Naive thymus-derived CD4-positive, alpha-beta T cell (primary cell): ENCODE measurements at places on chromosomes 2 and 18.
A peak's percentile ranks its signal among the peaks of the same experiment; 100 is the strongest.

DNA sequence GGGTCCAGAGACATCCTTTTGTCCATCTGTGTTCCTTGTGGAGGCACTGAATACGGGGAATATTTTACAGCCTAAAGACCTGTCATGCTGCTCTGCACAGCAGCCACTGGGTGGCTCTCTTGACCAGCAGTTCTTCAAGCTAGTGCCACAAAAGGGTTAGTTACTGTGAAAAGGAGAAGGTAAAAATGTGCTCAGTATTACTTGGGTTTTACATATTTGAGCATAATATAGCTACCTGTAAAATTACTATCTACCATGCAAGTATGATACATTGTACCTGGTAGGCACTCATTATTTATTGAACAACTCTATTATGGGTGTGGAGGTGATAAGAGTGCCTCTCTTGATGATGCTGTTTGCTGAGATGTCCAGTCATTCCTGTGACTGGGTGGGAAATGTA is 23.6 kb downstream of the FZD5 start:
- DNase-seq, result no peak
- no peak overlapping the region for H3K27ac ChIP-seq
- H3K36me3 ChIP-seq, result no peaks in the 10 kb centered on the region
- no peak overlapping the region for H3K4me3 ChIP-seq
- no peaks in the 10 kb centered on the region for H3K4me1 ChIP-seq
- H3K27me3 ChIP-seq, result no peaks in the 10 kb centered on the region

- H3K27me3 ChIP-seq, result no peaks in the 10 kb centered on the region
- H3K36me3 ChIP-seq, result no peaks in the 10 kb centered on the region
- no peaks in the 10 kb centered on the region for H3K4me1 ChIP-seq
Observed at GRCh38 chr18:9827793-9828505, 57.8 kb upstream of the TXNDC2 start.

GRCh38 chr2:70937866-70938585 is 2.3 kb downstream of the ATP6V1B1 start:
- no peaks in the 10 kb centered on the region for H3K36me3 ChIP-seq
- no peak overlapping the region for H3K27ac ChIP-seq
- no peak overlapping the region for H3K4me3 ChIP-seq
- H3K4me1 ChIP-seq, result no peaks in the 10 kb centered on the region

GRCh38 chr2:241733391-241734207 is 831 bp upstream of the D2HGDH start:
- H3K27ac ChIP-seq, result peak overlapping the region; percentile 67
- H3K4me1 ChIP-seq, result peaks cover 6% of the 10 kb centered on the region
- DNase-seq, result peak; percentile 5
- no peaks in the 10 kb centered on the region for H3K27me3 ChIP-seq
- H3K4me3 ChIP-seq, result peak overlapping the region; percentile 88

- DNase-seq, result no peak
- no peaks in the 10 kb centered on the region for H3K36me3 ChIP-seq
- H3K27ac ChIP-seq, result no peak overlapping the region
- H3K27me3 ChIP-seq, result no peaks in the 10 kb centered on the region
Observed at GRCh38 chr2:72696559-72696958, 129.3 kb downstream of the EXOC6B start.

GRCh38 chr18:10401930-10402329 is 52.5 kb upstream of the APCDD1 start:
- H3K4me1 ChIP-seq, result no peaks in the 10 kb centered on the region
- peaks cover 5% of the 10 kb centered on the region for H3K27me3 ChIP-seq
- no peaks in the 10 kb centered on the region for H3K36me3 ChIP-seq
- no peak overlapping the region for H3K27ac ChIP-seq
- DNase-seq, result no peak

DNA sequence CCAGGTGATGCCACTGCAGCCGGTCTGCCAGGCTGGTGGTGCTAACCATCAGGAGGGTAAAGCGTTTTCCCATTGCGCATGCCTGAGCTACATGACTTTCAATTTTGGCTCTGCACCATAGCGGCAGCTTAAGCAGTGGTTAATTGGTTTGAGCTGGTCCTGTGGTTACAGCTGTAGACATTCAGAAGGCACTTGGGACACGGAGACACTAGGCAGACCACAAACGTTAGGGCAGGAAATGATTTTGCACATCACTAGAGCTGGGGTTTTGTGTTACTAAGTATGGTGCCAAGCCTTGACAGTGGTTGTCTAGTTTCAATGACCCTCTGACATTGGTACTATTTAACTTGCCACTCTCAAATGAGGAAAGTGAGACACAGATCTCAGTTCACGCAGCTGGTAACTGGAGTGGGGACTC is 28.9 kb upstream of the CNOT11 start:
- H3K4me3 ChIP-seq, result peak overlapping the region; percentile 26
- H3K27me3 ChIP-seq, result no peaks in the 10 kb centered on the region
- H3K36me3 ChIP-seq, result no peaks in the 10 kb centered on the region
- H3K27ac ChIP-seq, result no peak overlapping the region

- peaks cover 15% of the 10 kb centered on the region for H3K36me3 ChIP-seq
- no peak overlapping the region for H3K27ac ChIP-seq
- H3K27me3 ChIP-seq, result no peaks in the 10 kb centered on the region
- no peak overlapping the region for H3K4me3 ChIP-seq
- no peak for DNase-seq
Observed at GRCh38 chr18:26335156-26335555, 108.9 kb downstream of the TAF4B start.

DNA sequence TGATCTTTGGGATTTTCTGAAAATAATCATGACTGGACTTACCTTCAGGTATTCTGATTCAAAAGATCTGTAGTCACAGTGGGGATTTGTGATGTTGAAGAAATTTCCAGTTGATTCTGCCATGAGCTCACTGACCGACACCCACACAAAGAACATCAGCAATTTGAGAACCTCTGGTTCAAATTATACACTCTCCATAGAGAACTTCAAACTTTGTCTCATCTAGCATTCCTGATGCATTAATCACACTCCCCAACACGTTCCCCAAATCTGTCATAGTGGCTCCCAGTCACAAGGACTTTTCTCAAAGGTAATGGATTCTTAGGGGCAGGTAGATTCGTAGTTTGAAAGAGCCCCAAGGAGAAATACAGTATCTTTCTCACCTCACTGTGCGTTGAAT is 584.3 kb downstream of the FBXO15 start:
- H3K4me3 ChIP-seq, result no peak overlapping the region
- H3K4me1 ChIP-seq, result no peaks in the 10 kb centered on the region
- no peak overlapping the region for H3K27ac ChIP-seq
- DNase-seq, result no peak
- no peaks in the 10 kb centered on the region for H3K36me3 ChIP-seq

- H3K27ac ChIP-seq, result no peak overlapping the region
- no peak overlapping the region for H3K4me3 ChIP-seq
- no peaks in the 10 kb centered on the region for H3K36me3 ChIP-seq
- no peaks in the 10 kb centered on the region for H3K4me1 ChIP-seq
Observed at GRCh38 chr2:148867079-148867769, 7.8 kb upstream of the KIF5C start.

DNA sequence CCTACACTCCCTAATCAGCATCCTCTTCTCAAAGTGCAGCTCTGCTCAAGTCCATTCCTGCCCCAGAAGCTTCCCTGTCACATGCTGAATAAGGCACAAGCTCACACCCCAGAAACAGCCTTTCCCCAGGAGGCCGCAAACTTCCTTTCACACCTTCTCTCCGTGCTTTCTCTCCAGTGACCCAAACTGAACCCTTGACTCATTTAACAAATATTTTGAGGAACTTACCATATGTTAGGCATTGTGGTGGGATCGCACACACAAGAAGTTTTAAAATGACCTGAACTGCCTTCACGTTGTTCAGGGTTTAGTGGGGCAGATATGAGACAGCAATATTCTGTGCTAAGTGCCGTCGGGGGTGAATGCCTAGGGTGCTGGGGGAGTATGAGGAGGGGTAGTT is 161.3 kb downstream of the INSIG2 start:
- H3K4me3 ChIP-seq, result no peak overlapping the region
- no peaks in the 10 kb centered on the region for H3K36me3 ChIP-seq
- H3K4me1 ChIP-seq, result no peaks in the 10 kb centered on the region
- no peak for DNase-seq
- no peak overlapping the region for H3K27ac ChIP-seq
- no peaks in the 10 kb centered on the region for H3K27me3 ChIP-seq

GRCh38 chr2:1825046-1825445 is 80.7 kb upstream of the PXDN start:
- no peaks in the 10 kb centered on the region for H3K27me3 ChIP-seq
- DNase-seq, result no peak
- H3K27ac ChIP-seq, result no peak overlapping the region
- H3K4me3 ChIP-seq, result no peak overlapping the region

- no peaks in the 10 kb centered on the region for H3K27me3 ChIP-seq
- no peak for DNase-seq
- H3K27ac ChIP-seq, result no peak overlapping the region
- no peaks in the 10 kb centered on the region for H3K36me3 ChIP-seq
- H3K4me3 ChIP-seq, result no peak overlapping the region
Observed at GRCh38 chr2:232238108-232238507, 140.4 kb upstream of the ALPP start.

GRCh38 chr18:4040391-4041092 is 414.6 kb downstream of the DLGAP1 start:
- H3K27ac ChIP-seq, result no peak overlapping the region
- H3K4me1 ChIP-seq, result no peaks in the 10 kb centered on the region
- no peak for DNase-seq
